ENCODE measurements at places on chromosomes 7 and 10.

- DNase-seq, result no peak
These were observed 800 bp downstream of the MINDY3 start for GRCh38 chr10:15859509-15859905.

DNA sequence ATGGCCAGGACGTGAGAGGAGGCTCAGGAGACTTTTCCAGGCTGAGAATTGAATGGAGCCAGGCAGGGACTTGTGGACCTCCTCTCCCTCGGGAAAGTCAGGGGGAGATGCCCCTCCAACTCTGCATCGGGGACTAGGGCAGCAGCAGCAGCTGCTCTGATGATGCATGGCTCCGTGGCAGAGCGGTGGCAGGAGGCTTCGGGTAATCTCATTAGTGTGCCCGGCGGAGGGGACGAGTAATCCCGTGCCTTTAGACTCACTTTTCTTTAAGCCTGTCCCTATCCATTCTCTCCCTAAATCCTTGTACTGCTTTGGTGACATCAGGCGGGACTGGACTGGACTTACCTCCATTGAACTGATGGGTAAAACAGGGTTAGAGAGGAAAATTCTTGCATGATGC lies 75.1 kb downstream of the ZMIZ1 start:
- DNase-seq, result no peak

- DNase-seq, result peak; percentile 27
These were observed at the start of gene CUX1 for GRCh38 chr7:101817471-101818286. CUX1 (plus strand) TSS chr7:101817626; CDS start chr7:101817640, 14 bp downstream.

GRCh38 chr10:99708428-99709012 lies 23.4 kb downstream of the COX15 start:
- DNase-seq, result no peak

- no peak for DNase-seq
These were observed 31.3 kb downstream of the PLXNA4 start for GRCh38 chr7:132544999-132545398.

DNA sequence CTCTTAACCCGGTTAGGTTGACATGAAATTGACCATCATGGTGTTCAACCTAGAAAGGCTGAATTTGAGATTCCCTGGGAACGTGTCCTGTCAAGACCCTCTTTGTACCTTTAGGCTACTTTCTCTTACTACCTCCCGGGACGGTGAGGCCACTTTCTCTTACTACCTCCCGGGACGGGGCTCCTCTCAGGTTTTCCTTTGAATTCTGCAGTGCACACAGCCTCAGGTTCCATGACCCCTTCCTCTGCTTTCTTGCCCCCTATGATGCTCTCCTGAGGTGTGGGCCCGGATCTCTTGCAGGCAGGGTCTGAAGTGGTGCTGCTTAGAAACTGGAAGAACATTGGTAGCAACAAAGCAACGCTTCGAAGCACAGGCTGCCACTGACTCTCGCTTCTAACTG lies 155.3 kb downstream of the CAMK1D start:
- DNase-seq, result no peak

- no peak for DNase-seq
These were observed 131.1 kb upstream of the TBX20 start for GRCh38 chr7:35384761-35385700.

GRCh38 chr7:6589151-6589828 lies 531 bp upstream of the INTS15 start:
- DNase-seq, result no peak

- DNase-seq, result no peak
These were observed 41.6 kb downstream of the RBM28 start for GRCh38 chr7:128302139-128302538.

GRCh38 chr10:106722524-106722923 lies 442.0 kb downstream of the SORCS1 start:
- no peak for DNase-seq

DNA sequence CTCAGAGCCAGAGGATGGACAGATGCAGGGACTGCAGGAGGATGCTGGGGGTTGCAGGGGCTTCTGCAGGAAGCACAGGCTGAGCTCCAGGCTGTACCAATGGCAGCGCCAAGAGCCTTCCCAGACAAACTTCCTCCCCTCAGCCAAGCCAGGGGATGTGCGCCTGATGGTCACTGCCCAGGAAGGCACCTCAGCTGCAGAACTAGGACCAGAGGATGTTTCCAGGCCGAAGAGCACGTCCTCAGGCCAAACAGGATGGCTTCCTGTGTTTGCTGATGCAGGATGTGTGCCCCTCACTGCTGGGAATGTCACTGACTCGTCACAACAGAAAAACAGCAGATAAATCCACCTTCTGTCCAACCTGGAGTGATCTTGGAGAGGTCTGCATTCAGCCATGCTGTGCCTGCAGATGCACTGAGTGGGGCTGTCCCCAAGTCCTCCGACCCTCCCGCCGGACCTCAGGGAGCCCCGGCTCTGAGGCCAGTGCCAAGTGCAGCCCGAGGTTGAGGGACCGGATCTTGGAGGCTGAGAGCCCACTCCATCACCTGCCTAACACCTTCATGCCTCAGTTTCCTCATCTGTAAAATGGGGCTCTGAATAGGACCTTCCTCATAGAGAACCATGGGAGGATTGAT lies 152.5 kb upstream of the CHST15 start:
- DNase-seq, result no peak

DNA sequence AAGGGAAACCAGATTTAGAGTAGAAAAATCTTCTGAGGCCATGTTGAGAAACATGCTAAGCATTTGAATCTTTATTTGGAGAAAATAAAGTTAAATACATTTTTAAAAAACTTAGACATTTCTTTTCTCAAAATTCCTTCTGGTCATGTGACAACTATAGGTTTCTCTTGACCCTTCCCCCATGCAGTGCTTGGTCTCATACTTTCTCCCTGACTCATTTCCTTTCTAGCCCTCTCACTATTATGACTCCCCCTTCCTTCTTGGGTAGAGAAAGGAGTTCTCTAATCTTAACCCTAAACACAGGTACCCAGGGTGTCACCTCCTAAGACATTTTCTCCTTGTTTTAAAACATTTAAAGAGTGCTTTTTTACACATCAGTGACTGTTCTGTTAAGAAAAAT lies 179.5 kb upstream of the TMEM106B start:
- DNase-seq, result peak; percentile 83

- no peak for DNase-seq
These were observed 209.9 kb downstream of the BBS9 start for GRCh38 chr7:33339074-33339790.

- DNase-seq, result no peak
These were observed 1.3 kb downstream of the HOXA9 start for GRCh38 chr7:27164045-27164366.

- peak; percentile 59 for DNase-seq
These were observed 491.9 kb downstream of the PARD3 start for GRCh38 chr10:34323192-34323591.

DNA sequence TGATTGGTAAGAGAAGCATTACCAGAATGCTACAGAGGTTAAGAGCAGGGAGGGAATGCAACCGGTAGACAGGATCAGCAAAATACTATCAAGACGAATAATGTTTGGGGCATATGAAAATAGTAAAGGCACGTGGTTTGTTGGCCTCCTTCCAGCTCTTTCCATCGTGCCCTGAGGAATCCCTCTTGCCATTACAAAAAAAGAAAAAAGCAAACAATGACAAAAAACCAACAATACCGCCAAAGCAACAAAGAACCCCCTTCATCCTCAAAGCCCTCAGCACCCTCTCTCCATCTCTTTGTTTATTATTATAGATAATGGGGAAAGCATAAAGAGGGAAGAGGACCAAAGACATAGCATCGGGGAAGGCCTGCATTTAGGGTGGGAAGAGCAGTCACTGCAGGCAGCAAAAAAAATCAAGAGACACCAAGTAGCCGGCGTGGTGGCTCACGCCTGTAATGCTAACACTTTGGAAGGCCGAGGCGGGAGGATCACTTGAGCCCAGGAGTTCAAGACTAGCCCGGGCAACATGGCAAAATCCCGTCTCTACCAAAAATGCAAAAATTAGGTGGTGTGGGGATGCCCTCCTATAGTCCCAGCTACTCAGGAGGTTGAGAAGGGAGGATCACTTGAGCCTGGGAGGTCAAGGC lies 78.0 kb downstream of the HIP1 start:
- no peak for DNase-seq
